ENCODE measurements at places on chromosomes 4 and X. TPM values are rescaled to one million over a fixed set of nuclear protein-coding genes. Genes with fewer than 3 reads are reported as not detected.

GRCh38 chr4:23728393-23728792, 161.5 kb downstream of the PPARGC1A start:
- no peaks in the 10 kb centered on the region for H3K36me3 ChIP-seq
- H3K4me1 ChIP-seq: no peaks in the 10 kb centered on the region
- no peak overlapping the region for H3K4me3 ChIP-seq
- H3K27me3 ChIP-seq: no peaks in the 10 kb centered on the region
- no peak for DNase-seq
- H3K27ac ChIP-seq: no peak overlapping the region

- no peak overlapping the region for H3K4me3 ChIP-seq
- DNase-seq: no peak
- no peaks in the 10 kb centered on the region for H3K36me3 ChIP-seq
- no peak overlapping the region for H3K27ac ChIP-seq
- peaks cover 1% of the 10 kb centered on the region for H3K27me3 ChIP-seq
These were observed 152.0 kb downstream of the GASK1B start for GRCh38 chr4:158020734-158021346.

DNA sequence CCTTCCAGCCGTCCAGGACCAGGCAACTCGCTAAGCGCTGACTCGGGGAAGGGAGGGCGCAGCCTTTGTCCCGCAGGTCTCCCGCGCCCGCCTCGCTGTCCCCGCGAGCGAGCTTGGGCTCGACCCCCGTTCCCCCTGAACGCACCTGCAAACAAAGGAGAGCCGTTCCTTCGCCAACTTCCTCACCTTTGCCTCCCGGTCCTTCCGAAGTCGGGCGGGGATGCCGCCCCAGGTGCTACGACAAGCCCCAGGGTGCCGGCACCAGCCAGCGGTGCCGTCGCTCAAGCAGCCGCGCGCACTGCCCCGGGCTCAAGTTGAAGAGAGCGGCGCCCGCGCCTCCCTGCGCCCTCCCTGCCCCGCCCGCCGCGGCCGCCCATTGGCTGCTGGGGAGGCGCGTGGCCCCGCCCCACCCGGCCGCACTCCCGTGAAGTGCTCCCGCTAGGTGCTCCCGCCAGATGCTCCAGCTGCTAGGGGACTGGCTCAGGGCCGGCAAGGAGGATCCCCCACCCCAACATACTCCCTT, 107.1 kb downstream of the NSUN7 start:
- peak overlapping the region; percentile 53 for H3K4me3 ChIP-seq
- no peaks in the 10 kb centered on the region for H3K36me3 ChIP-seq
- peaks cover 12% of the 10 kb centered on the region for H3K4me1 ChIP-seq
- no peak overlapping the region for H3K27ac ChIP-seq
- peak; percentile 58 for DNase-seq

DNA sequence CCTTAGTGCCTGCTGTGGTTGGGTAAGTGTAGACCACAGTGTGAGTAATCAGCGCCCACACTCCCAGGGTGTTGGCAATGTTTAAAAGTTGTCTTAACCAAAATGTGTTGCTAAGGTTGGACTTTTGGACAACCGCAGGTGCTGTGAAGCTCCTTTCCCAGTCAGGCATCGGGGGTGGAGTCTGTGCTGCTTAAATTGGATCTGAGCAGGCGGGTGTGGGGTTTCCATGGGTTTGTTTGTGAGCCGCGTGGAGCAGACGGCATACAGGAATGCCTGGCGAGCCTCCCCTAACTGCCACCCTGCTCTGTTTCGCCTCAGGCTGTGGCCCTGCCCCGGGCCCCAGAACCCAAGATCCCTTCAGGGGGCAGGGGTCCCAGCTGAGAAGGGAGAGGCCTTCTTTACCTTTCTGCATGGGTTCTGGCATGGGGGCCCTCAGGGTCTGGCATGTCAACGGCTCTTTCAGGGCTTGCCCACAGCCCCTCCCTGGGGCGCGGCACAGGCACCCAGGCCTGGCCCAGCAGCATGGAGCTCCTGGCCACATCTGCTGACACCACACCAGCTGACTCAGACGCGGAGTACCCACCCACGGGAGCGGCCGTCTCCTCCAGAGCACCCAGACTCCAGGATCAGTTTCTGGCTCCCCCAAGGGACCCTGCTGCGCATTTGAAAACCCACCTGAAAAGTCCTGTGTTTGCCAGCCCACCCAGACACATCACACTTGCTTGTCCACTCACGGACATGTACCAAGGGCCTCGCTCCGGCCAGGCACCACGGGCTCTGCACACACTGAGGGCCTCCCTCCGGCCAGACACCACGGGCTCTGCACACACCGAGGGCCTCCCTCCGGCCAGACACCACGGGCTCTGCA, 5.1 kb upstream of the SPON2 start:
- no peak overlapping the region for H3K4me3 ChIP-seq
- peak; percentile 41 for DNase-seq
- peaks cover 4% of the 10 kb centered on the region for H3K36me3 ChIP-seq
- peaks cover 15% of the 10 kb centered on the region for H3K27me3 ChIP-seq

CD38 gene
- 11.6 TPM for total RNA-seq

EDA gene
- total RNA-seq: 3.3 TPM
